ENCODE measurements at places on chromosomes 6 and 20.

DNA sequence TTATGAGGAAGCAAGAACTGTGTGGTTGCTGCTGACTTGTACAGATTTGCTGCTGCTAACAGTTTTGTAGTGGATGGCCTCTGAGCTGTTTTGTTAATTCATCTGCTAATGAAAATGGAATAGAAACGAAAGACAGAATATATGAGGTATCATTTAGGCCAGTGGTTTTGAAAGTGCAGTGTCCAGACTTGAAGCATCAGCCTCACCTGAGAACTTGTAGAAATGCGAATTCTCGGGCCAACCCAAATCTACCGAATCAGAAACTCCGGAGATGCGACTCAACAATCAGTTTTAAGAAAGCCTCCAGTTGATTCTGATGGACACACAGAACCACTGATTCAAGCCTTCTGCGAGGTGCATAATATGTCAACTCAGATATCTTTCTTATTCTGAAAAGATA is 62.5 kb downstream of the CAP2 start:
- DNase-seq, result no peak

DNA sequence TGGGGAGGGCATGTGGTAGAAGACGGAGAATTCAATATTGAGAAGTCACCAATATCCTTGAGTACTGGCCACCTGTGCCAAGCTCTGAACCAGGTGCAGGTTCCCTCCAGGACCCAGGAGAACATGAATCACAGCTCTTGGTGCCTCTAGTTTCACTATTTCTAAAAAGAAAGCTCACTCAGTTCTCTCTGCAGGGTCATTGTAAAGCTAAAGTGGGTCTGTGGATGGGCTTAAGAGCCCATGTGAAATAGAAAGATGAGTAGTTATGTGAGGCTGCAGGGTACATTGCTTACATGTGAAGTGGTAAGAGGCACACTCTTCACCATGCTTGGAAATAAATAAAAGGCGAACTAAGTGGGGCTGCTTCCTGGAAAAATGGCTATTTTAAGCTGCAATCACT is 43.6 kb downstream of the ZNF831 start:
- DNase-seq, result no peak

DNA sequence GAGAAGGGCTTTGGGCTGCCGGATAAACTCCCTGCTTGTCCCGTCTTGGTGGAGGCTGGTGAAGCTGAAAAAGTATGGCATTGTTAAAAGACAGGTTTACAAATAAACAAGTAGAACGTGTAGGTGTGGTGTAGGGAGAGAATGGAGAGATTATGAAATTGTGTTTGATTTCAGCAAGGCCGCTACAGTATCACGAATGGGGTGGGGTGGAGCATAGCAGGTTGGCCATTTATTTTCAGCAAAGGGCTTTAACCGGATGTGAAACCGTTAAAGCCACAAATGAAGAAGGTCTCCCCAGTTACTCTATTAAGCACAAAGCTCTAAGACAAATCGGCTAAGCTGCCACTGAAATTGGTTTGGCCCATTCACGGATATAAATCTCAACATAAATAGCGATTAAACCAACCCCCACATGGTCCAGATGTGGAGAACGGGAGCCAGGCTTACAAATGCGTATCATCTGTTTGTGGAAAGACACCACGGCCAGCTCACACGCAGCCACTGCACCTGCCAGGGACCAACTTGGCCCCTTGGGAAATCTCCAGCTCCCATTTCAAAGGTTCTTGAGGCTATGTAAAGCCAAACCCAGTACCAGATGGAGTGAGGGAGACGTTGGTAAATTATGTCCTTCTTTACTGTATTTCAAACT is 94.0 kb downstream of the ZMYND8 start:
- DNase-seq, result no peak

GRCh38 chr6:127564761-127565160 is 12.2 kb upstream of the C6orf58 start:
- DNase-seq, result no peak

GRCh38 chr6:100175814-100176310 is 181.8 kb upstream of the MCHR2 start:
- no peak for DNase-seq

- no peak for DNase-seq
These were observed 30.7 kb downstream of the TUBB2B start for GRCh38 chr6:3196770-3197169.

- DNase-seq, result no peak
These were observed 83.1 kb downstream of the THBS2 start for GRCh38 chr6:169170583-169170955.
